Stimulated activated CD4-positive, alpha-beta T cell treated with anti-CD3 and anti-CD28 coated beads, Interleukin-2, amount 100 ng/mL, for 24 hours (primary cell): ENCODE measurements at places on chromosomes 1 and 21.
A peak's percentile ranks its signal among the peaks of the same experiment; 100 is the strongest.

GRCh38 chr21:16750926-16751325, 761.9 kb upstream of the CXADR start:
- no peak for DNase-seq

- no peak for DNase-seq
Observed at GRCh38 chr1:246786606-246787238, 62.5 kb downstream of the SCCPDH start.

- peak; percentile 61 for DNase-seq
Observed at GRCh38 chr1:116514708-116515525, 55.9 kb downstream of the CD58 start.

DNA sequence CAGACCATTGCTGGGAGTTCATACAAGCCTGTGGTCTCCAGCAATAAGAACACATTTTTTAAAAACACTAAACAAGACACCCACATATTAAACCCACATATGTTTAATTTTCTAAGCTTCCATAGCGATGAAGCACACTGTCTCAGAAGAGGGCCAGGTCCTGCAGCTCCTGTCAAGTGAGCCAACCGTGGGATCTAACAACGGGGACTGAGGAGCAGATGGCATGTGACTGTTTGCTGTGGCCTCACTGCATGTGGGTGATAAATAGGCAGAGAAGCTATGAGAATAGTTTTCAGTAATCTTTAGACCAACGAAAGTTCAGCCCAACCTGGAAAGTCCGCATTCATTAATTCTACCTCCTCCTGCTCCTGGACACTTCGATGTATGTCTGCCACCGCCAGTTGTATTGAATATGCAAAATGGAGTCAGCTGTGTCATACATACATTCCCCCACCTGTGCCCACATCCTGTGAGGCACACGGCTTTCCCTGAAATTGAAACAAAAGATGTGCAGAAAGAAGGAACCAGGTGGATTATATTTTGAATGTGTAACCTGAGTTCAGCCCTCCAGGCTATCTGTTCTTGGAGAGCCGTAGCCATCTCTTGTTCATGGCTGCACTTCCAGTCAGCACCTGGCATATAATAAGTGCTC, 88.2 kb downstream of the MIS18A start:
- DNase-seq, result no peak

DNA sequence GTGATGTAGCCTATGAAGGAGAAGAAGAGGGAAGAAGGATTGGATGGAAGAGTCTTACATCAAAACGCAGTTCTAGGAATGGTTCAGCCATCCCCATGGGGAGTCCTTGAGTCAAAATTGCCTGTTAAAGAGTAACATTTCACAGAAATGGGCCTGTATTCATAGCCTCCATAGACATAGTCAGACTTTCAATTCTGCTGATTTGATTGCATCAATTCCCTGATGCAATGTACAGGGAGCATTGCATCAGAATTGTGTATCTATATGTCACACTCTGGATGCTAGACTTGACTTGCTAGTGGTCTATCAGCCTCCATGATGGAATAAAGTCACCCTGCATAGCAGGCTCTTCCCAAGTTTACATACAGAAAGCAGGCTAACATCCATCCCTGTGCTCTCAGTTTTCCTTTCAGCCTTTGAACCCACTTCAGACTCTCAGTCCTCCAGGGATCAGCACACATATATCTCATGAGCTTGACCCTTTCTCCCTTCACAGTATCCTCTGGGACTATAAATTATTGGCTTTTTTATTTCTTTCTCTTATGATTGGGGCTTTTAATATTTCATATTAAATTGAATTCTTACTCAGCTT, 1111.7 kb upstream of the B3GALT2 start:
- no peak for DNase-seq

GRCh38 chr1:64550510-64550909, 80.6 kb downstream of the CACHD1 start:
- no peak for DNase-seq

GRCh38 chr1:28058971-28059878, 29.2 kb downstream of the EYA3 start:
- DNase-seq, result no peak

- DNase-seq, result no peak
Observed at GRCh38 chr1:44660176-44660575, 14.1 kb downstream of the TMEM53 start.

GRCh38 chr1:166197597-166197996, 30.8 kb upstream of the FAM78B start:
- no peak for DNase-seq

DNA sequence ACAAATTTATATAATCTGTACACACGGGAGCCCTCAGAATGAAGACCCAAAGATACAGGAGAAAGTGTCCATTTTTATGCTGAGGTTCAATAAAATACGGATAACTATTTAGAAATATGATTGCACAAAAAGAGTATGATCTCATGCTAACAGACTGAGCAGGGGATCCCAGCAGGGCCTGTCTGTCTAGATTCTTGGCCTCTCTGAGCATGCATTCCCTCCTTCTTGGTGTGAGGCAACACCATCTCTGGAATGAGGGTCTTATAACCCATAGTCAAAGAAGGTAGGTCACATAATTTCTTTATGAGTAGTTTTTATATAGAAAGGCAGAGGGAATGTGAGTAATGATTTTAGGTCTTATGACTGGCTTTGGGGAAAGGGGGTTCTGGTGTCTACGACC, 5.4 kb downstream of the PRMT6 start:
- no peak for DNase-seq

DNA sequence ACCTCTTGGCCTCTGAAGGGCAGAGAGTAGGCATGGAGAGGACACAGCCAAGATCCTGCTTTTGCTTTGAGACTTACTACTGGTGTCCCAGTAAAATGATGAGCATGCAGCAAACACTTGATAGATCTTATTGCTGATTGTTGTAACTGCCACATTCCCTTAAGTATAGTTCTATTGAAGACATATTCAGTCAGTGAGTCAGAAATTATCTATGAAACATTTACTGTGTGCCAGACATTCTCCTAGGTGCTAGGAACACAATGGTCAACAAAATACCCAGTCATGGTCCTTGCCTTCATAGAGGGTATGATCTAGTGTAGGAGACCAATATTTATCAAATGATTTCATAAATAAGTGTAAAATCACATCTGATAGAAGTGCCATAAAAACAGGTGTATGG, 13.6 kb downstream of the STYXL2 start:
- no peak for DNase-seq

DNA sequence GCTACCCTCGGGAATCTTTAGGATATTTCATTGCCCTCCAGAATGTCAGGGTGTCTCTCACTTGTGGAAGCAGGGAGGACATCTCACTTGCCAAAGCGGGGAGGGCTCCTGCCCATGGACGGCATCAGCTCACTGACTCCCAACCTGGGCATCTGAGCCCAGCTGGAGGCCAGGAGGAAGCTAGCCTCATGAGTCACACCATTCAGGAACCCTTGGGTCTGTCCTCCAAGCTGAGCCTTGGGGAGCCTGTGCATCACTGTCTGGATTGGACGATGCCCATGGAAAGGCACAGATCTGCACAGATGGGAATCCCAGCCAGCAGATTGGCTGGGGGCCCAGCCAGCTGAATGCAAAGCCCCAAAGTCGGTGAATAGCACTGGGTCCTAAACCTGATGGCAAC, 25.2 kb downstream of the WNT3A start:
- DNase-seq, result no peak
